ENCODE measurements at places on chromosomes 7 and 10. TPM values are rescaled to one million over a fixed set of nuclear protein-coding genes. Genes with fewer than 3 reads are reported as not detected.

Gene NPY4R2
- not detected for total RNA-seq

Gene UTF1
- not detected for total RNA-seq

Gene CTAGE4
- 0.36 TPM for total RNA-seq

Gene IFIT5
- total RNA-seq, result 20.9 TPM

Gene OR2A42
- total RNA-seq, result not detected

Gene CLDN4
- 0.26 TPM for total RNA-seq

Gene CFAP43
- 0.52 TPM for total RNA-seq

Gene SRGN
- 498 TPM for total RNA-seq

Gene ATOH7
- total RNA-seq, result not detected

Gene C10orf62
- not detected for total RNA-seq

Gene FERD3L
- not detected for total RNA-seq

Gene FAM180A
- total RNA-seq, result 51.3 TPM

Gene GSTK1
- 80.3 TPM for total RNA-seq

Gene CEP55
- 5.5 TPM for total RNA-seq

Gene ACBD5
- 27.1 TPM for total RNA-seq

Gene TSPAN12
- 5.2 TPM for total RNA-seq

Gene LFNG
- 19.7 TPM for total RNA-seq

Gene GPR85
- total RNA-seq, result 1.3 TPM

Gene GFRA1
- 0.39 TPM for total RNA-seq

Gene CCDC7
- total RNA-seq, result 10.9 TPM

Gene GALNT17
- total RNA-seq, result 0.13 TPM

Gene NME8
- total RNA-seq, result not detected

Gene CDNF
- 2.6 TPM for total RNA-seq

Gene ADAM22
- 0.52 TPM for total RNA-seq

Gene MNX1
- not detected for total RNA-seq

Gene ACTL6B
- not detected for total RNA-seq

Gene CYP3A7
- total RNA-seq, result not detected

Gene SPDYE9
- total RNA-seq, result not detected

Gene TAS2R16
- total RNA-seq, result not detected

Gene PRPS1L1
- total RNA-seq, result not detected

Gene TMEM60
- 11.7 TPM for total RNA-seq

Gene LIPN
- not detected for total RNA-seq

Gene MUC3A
- not detected for total RNA-seq

Gene SP8
- not detected for total RNA-seq

Gene ANKRD30A
- not detected for total RNA-seq

Gene PRKAR1B
- total RNA-seq, result 23.3 TPM

Gene HMX2
- total RNA-seq, result not detected

Gene ASZ1
- not detected for total RNA-seq

Gene PHYHIPL
- total RNA-seq, result not detected

Gene DLX6
- total RNA-seq, result 0.23 TPM

Gene MYL7
- total RNA-seq, result not detected

Gene ATRNL1
- total RNA-seq, result 2.3 TPM

Gene TFEC
- total RNA-seq, result 0.13 TPM

Gene SYT15B
- not detected for total RNA-seq

Gene WDR37
- 15.2 TPM for total RNA-seq

Gene ATP6V0A4
- not detected for total RNA-seq

Gene TES
- total RNA-seq, result 31.2 TPM

Gene DPYSL4
- total RNA-seq, result 52.0 TPM

Gene PDE6C
- not detected for total RNA-seq

Gene TMEM248
- total RNA-seq, result 109 TPM

Gene MLXIPL
- total RNA-seq, result 0.39 TPM

Gene FAM24A
- not detected for total RNA-seq

Gene PNLIPRP1
- total RNA-seq, result not detected

Gene GARIN1A
- total RNA-seq, result 1.3 TPM

Gene CALML3
- not detected for total RNA-seq
